ENCODE measurements at places on chromosomes 7 and 10.

DNA sequence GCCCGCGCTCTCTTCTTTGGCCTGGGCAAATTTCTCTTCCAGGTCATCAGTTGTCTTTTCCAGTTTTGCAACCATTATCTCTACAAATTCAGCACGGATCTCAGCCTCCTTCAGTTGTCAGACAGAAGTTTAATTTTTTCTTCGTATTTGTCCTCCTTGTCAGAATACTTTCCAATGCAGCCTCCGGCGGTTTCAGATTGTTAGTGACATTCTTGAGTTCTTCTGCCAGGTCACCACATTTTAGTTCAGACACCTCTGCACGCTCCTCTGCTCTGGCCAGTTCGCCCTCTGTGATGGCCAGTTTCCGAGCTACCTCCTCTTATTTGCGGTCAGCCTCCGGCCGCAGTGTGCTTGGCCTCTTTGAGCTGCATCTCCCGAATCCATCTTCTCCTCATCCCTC lies 32.8 kb upstream of the CPN1 start:
- DNase-seq, result no peak

DNA sequence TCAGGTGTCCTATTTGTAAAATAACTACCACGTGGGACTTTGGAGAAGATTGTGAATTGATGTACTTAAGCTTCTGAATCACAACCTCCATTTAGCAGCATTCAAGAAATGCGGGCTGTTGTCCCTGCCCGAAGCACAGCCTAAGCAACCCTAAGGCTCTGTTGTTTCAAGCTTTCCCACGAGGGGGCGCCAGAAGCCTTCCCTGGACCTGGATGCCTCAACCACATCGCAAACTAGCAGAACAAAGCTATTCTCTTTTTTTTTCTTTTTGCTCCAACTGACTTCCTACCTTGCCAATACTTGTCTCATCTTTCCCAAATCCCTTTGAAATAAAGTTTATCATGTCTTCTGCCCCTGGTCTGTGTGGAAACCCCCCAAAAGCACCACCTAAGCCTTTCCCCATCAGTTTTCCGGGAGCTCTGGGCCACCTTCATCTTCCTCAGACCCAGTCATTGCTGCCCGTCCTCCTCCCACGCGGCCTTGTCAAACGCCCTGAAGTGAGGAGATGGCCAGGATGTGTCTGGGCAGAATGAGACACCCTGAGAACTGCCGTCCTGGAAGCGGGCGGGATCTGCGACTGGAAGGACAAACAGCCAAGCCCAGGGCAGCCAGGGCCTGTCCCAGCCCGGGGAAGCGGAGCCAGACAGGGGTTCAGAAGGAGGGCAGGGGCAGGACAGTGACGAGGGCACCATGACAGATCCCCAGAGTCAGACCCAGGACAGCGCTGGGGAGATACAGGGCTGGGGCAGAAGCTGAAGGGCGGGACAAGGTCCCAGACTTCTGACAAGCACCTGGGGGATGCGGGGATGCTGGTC lies 112.7 kb downstream of the SLIT1 start:
- DNase-seq, result peak; percentile 65

DNA sequence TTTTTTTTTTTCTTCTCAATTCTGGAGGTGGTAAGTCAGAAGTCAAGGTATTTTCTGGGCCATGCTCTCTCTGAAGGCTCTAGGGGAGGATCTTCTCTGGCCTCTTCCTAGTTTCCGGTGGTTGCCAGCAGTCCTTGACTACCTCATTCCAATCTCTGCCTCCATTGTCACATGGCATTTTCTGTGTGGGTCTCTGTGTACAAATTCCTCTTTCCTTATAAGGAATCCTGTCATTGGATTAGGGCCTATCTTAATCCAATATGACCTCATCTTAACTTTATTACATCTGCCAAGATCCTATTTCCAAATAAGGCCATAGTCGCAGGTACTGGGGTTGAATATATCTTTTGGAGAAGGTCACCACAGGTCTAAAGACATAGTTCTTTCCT lies 129.3 kb upstream of the PRR15 start:
- no peak for DNase-seq

GRCh38 chr10:119316729-119317097 lies 109.3 kb downstream of the GRK5 start:
- no peak for DNase-seq

DNA sequence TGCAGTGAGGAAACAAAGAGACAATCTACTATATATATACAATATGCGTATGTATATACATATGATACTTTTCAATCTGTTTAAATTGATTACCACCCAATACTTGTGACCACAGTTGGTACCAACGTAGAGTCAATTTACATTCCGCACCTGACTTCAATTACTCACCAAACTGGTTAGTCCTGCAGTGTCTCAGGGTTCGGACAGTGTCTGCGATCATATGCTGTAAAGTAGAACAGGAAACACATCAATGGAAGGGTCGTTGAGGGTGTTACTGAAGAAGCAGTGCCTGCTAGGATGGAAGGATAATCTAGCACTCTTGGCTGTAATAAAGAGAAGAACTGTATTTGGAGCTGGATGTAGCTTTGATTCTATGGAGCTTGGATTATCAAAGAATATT lies 179.7 kb upstream of the CDCA7L start:
- DNase-seq, result no peak

DNA sequence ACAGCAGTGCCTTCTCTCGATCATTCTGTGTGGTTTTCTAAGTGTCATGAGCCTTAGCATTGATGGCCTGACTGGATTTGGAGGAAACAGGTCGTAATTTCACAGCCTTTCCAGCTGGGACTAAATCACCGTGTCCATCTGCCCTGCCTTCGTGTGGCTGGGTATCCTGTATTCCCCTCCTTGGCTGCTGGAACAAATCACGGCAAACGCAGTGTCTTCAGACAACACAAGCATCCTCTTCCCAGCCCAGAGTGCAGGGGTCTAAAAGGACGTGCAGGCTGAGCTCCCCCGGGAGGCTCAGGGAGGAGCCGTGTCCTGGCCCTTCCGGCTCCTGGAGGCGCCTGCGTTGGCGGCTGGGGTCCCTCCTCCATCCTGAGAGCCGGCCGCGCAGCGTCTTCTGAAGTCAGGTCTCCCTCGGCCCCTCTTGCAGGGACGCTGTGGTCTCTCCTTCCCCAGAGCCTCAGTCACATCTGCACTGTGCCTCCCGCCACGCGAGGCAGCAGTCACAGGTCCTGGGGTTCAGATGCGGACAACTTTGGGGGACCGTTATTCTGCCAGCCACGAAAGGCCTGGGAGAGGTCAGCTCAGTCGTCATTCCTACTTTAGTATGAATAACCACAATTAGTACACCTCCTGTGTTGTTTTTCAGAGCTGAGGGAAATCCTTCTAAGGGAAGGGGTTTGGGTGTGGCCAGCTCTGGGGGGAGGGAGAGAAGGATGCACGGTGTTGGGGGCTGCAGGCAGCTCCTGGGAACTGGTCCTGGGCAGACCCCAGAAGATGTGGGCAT lies 41.1 kb downstream of the FAM20C start:
- no peak for DNase-seq

- no peak for DNase-seq
These were observed 68.7 kb downstream of the TAX1BP1 start for GRCh38 chr7:27808626-27809025.

DNA sequence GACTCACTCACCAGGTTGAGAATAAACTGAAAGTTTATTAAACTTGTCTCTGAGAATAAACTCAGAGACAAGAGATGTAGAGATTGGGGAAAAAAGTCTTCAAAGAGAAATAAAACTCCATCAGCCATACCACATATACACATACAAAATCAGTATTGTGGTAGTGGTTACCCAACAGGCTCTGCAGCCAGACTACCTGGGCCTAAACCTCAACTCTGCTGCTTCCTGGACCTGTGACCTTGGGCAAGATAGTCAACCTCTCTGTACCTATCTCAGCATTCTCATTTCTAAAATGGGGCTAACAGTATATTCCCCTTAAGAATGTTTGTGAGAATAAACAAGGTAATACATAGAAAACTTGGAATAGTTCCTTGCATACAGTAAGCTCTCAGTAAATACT lies 15.3 kb downstream of the TPK1 start:
- DNase-seq, result no peak

- no peak for DNase-seq
These were observed 21.0 kb downstream of the PWWP2B start for GRCh38 chr10:132417957-132418441.

DNA sequence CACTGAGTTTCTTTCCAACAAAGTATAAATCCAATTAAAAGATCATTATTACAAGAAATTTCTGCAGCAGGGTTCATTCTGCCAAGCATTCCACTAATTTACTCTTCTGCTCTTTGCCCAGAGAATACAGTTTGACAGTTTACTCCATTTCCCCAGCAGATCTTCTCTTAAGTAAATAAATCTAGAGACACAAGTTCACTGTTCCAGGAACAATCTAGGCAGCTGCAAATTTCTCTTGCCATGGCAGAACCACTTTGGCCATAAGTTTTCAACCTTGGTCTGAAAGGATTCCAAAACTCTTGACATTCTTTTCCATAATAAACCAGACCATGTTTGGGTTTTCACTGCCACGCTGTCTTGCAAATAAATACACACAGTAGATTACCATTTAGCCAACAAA lies 11.5 kb downstream of the RGS10 start:
- no peak for DNase-seq

GRCh38 chr7:131202451-131202850 lies 125.2 kb upstream of the MKLN1 start:
- no peak for DNase-seq

GRCh38 chr7:45699015-45699309 lies 124.8 kb downstream of the ADCY1 start:
- DNase-seq, result no peak

DNA sequence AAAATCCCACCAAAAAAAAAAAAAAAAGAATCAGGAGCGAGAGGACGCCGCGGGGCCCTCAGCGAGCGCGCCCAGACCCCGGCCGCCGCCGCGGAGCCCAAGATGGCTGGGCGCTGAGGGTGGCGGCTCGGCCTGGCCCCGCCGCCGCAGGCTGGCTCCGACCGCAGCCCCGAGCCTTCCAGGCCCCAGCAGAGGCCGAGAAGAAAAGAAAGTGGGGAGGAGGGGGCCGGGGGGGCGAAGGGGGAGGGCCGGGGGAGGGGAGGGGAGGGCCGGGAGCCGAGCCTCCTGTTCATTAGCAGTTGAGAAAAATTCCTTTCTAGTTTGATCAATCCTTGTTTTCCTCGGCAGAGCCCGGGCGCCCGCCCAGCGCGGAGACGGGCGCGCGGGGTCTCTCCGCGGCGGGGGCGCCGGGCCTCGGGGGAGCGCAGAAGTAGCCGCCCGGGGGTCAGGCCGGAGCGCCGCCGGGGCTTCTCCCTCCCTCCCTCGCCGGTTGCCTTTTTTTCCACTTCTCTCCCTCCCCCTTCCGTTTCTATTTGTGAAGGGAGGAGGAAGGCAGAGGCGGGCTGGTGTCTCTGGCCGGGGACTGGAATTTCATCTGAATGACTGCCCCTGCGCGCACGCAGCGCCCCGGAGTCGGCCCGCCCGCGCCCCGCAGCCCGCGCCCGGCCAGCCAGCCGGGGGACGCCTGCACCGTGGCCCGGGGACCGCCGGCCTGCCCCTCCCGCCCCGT lies 778 bp upstream of the TRIM8 start:
- no peak for DNase-seq

GRCh38 chr10:33334153-33334804 lies at the start of gene NRP1:
Gene NRP1, minus strand, starts transcription at chr10:33334667. Its CDS starts 285 bp downstream, at chr10:33334382.
- DNase-seq, result no peak

- DNase-seq, result no peak
These were observed 129.4 kb downstream of the AASS start for GRCh38 chr7:122014697-122015096.

DNA sequence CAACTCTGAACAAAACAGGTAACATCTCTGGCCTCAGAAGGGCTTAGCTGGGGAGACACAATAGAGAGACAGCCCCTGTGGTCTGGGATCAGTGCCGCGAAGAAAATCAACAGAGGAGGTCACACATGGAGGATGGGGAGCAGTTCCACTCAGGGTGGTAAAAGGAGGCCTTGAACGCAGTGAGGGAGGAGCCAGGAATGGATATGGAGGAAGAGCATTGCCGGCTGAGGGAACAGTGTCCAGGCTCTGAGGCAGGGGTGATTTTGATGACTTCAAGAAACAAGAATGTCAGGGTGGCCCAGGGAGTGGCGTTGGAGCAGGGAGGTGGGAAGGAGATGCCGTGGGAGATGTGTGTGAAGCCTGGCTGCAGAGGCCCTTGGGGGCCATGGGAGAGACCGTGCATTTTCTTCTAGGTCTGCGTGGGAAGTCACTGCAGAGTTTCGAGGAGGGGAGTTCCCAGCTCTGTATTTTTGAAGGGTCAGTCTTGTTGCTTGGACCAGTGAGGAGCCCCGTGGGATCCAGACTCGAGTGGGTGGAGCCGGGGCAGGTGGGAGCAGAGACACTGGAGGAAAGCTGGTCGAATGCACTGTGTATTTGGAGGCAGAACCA lies 35.7 kb upstream of the SH2D4B start:
- no peak for DNase-seq

DNA sequence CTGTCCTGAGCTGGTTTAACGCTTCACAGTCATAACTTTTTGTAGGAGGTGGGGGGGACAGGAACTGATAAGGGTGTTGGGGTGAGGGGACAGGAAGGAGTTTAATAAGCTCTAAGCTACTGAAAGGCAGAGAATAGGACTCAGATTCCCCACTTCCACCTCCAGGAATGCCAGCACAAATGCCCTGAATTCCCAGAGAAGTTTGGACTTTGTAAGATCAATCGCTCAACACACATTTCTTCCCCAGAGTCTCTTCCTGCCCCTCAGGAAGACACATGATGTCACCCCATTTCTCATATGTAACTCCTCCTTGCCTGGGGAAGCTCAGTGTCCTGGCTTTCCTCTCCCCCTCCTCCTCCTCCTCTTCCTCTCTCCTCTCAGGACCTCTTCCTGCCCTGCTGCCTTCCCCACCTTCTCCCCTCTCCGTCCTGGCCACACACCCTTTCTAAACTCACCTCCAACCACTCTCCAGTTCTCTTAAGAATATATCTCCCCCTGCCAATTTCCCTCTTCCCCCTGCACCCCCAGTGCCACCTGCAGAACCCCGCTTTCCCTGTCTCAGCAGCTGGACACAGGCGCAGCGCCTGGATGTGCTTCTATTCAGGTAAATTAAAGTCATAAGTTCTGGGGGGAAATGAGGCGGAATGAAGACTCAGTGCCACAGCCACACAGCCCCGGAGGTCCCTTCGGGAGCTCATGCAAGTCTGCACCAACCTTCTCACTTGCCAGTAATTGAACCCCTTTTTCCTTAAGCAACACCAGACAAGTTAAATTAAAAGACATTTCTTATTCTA lies 5.3 kb upstream of the LOXL4 start:
- DNase-seq, result no peak

GRCh38 chr10:90621577-90621976 lies 236.3 kb downstream of the HTR7 start:
- DNase-seq, result no peak

GRCh38 chr10:92530421-92530820 lies 43.5 kb downstream of the IDE start:
- DNase-seq, result no peak

DNA sequence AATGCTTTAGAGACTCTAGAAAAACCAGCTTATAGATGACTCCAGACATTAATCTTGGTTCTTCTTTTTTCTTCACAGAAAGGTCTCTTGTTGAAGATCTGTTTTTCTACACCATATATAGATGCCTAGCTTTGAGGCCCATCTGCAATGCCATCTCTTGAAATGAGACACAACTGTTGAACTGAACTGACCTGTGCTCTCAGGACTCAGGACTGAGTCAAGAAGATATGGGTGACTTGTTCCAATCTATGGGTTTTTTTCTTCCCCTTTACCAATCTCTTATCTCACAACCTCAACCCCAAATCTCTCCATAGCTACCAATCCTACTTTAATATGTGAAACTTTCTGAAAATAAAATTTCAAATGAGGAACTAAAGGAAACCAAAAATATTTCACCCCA lies 194.7 kb downstream of the SNX13 start:
- no peak for DNase-seq

- DNase-seq, result no peak
These were observed 256.7 kb downstream of the AGMO start for GRCh38 chr7:15305002-15305600.

All from stimulated activated CD8-positive, alpha-beta memory T cell treated with anti-CD3 and anti-CD28 coated beads, Interleukin-4, amount 100 ng/mL, for 1 hour (primary cell).